ENCODE measurements at places on chromosomes 7 and 10.

DNA sequence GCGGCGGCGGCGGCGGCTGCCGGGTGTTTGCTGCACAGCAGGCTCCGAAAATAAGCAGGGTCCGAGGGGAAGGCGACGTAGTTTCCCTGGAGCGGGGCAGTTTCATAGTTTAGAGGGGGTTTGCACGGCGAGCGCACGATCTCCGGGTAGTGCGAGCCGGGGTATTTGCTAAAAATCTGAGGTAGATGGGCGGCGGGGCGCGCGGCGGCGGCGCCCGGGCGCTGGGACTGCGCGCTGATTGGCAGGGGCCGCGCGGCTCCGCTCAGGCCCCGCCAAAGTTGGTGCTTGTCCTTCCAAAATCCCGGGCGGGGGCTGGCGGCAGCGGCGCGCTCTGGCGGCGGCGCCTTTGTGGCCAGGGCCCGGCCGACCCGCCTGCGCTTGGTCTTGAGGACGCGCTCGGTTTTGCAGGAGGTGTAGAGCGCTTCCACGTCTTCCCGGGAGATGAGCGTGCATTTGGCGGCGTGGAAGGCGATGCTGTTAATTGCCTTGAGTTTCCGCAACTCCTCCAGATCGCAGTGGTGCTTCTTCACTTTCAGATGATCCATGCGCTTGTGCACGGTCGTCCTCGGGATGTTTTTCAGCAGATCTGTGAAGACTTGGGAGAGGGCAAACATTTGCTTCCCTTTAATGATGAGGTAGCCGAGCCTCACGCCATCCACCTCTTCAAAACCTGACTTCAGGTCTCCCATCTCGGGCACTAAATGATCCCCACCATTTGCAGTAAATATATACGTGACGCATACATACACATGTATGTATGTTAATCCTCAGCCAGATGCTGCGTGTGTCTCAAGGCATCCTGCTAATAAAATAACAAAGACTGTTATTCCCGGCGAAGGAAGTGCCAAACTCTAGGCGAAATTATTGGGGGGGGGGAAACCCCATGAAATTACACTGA lies 8.1 kb downstream of the SKIDA1 start:
- H3K27me3 ChIP-seq, result peaks cover 19% of the 10 kb centered on the region
- H3K4me1 ChIP-seq, result peaks cover 11% of the 10 kb centered on the region
- no peak overlapping the region for H3K27ac ChIP-seq
- peak overlapping the region; percentile 85 for H3K4me3 ChIP-seq

DNA sequence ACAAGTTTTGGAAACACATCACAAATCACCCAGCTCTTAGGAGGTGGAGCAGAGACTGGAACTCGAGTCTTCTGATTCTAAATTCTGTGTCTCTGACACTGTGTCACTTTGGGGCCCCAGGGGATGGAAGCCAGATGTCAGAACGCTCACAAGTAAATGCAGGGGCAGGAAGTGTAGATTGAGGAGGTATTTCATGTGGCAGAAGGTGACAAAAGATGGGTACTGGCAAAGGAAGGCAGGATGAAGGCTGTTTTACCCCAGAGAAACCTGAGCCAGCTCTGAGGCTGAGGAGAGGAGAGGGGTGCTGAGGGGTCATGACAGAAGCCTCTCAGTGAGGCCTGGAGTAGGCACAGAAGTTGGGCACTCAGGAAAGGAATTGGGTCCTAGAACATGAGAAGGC lies 6.0 kb upstream of the PURB start:
- no peaks in the 10 kb centered on the region for H3K27me3 ChIP-seq
- H3K36me3 ChIP-seq, result no peaks in the 10 kb centered on the region
- no peak for DNase-seq
- no peak overlapping the region for H3K4me3 ChIP-seq
- H3K4me1 ChIP-seq, result no peaks in the 10 kb centered on the region
- H3K27ac ChIP-seq, result no peak overlapping the region

DNA sequence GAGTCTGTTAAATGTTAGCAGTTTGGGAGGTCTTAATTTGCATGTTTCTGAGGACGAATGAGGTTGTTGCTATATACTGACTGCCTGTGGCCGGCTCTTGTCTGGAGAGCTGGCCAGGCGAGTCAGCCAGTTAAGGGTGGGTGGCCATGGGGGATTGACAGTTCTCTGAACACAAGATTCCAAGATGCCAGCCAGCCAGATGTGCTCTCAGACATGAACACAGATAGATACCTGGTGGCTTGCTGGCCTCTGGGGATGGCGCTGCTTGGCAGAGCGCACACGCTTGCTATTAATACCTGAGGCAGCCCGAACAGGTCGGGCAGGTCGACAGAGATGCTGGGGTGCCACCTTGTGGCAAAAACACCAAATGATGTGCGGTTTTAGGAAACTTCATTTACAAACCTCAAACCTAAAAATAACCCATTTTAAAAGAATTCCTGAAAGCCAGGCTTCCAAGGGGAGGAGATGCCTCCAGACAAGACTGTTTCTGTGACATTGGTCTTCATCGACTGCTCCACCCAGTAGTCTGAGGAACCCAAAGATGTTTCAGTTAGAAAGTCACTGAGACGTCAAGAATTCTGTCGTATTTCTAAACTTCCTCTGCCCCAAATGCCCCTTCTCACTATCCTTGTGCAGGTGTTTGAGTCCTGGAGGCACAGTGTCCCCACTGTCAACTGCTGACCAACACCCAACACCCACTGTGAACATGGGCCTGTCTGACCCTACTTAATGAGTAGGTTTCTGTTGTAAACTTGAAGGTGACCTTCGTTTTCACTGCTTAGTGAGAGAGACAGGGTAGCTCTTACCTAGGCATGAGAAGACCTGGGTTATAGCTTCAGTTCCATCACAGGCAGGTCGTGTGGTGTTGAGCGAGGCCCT lies 123.4 kb downstream of the NT5C2 start:
- no peaks in the 10 kb centered on the region for H3K36me3 ChIP-seq
- DNase-seq, result peak; percentile 69
- no peak overlapping the region for H3K27ac ChIP-seq
- H3K4me3 ChIP-seq, result no peak overlapping the region
- H3K4me1 ChIP-seq, result no peaks in the 10 kb centered on the region

DNA sequence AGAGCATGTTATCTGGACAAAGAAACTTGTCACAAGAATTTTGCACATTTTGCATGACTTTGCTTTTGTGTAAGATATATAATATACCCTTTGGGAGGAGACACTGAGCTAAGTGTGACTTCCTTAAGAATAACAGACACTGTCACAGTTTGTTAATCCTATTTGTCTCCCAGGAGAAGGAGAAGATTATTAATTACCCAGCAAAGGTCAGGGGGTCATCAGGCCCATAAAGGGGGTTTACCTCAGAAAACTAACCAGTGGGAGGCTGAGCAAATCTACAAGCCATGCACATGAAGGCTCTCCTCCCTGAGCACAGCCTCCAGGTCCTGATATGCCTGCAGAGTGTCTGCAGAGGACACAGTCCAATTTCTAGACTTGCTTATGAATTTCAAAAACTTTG lies 10.1 kb upstream of the MET start:
- H3K27ac ChIP-seq, result no peak overlapping the region
- H3K36me3 ChIP-seq, result no peaks in the 10 kb centered on the region
- no peak overlapping the region for H3K4me3 ChIP-seq
- no peaks in the 10 kb centered on the region for H3K4me1 ChIP-seq
- DNase-seq, result no peak

DNA sequence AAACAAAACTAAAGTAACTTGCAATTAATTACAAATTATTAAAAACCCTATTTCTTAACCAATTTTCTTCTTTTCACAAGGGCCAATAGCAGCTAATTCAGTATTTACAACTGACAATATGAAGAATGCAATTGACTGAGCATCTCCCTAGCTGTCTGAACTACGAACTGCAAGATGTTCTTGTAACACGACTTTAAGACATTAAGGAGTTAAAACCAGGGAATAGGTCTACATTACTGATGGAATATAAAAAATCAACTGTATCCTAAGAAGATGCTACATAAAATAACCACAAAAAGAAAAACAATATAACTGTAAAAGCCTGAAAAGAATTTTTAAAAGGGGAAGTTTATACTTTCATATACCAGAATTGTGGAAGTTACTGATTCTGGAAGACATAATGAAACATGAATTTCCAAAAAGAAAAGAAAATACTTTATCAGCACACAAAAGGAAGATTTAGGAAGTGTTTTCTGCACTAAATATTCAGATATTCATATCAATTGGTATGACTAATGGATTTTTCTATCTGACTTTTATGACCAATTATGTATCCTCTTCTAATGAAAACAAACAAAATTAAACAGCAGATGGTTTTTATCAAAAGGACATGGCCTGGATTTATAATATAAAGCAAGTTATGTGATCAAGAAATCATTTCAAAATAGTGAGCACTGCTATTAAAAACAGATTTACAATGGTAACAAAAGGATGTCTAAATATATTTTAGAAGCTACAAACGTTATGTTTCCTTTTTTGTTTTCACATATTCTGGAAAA lies 1.6 kb downstream of the GPR22 start:
- H3K27ac ChIP-seq, result no peak overlapping the region
- DNase-seq, result no peak
- no peak overlapping the region for H3K4me3 ChIP-seq
- no peaks in the 10 kb centered on the region for H3K36me3 ChIP-seq

DNA sequence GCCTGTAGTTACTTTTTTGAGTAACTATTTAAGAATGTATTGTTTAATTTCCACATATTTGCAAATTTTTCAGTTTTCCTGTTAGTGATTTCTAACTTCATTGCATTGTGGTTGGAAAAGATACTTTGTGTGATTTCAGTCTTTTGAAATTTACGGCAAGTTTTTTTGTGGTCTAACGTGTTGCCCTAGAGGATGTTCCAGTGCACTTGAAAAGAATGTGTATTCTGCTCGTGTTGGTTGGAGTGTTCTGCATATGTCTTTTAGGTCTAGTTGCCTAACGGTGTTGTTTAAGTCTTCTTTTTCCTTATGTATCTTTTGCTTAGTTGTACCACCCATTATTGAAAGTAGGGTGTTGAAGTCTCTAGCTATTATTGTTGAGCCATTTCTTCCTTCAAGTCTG lies 59.7 kb downstream of the LCOR start:
- no peak overlapping the region for H3K4me3 ChIP-seq
- H3K27ac ChIP-seq, result no peak overlapping the region
- peaks cover 39% of the 10 kb centered on the region for H3K36me3 ChIP-seq

GRCh38 chr7:49703881-49704280 lies 69.6 kb upstream of the VWC2 start:
- no peak overlapping the region for H3K4me3 ChIP-seq
- H3K36me3 ChIP-seq, result no peaks in the 10 kb centered on the region
- H3K27me3 ChIP-seq, result no peaks in the 10 kb centered on the region
- no peak for DNase-seq
- H3K27ac ChIP-seq, result no peak overlapping the region

GRCh38 chr7:47881256-47881655 lies 67.0 kb downstream of the PKD1L1 start:
- no peak overlapping the region for H3K27ac ChIP-seq
- DNase-seq, result no peak
- no peaks in the 10 kb centered on the region for H3K27me3 ChIP-seq
- no peak overlapping the region for H3K4me3 ChIP-seq
- H3K4me1 ChIP-seq, result no peaks in the 10 kb centered on the region
- H3K36me3 ChIP-seq, result no peaks in the 10 kb centered on the region

- no peak overlapping the region for H3K4me3 ChIP-seq
- H3K27me3 ChIP-seq, result no peaks in the 10 kb centered on the region
- H3K27ac ChIP-seq, result no peak overlapping the region
- H3K4me1 ChIP-seq, result no peaks in the 10 kb centered on the region
Measured at GRCh38 chr10:119352042-119352441, 144.7 kb downstream of the GRK5 start.

DNA sequence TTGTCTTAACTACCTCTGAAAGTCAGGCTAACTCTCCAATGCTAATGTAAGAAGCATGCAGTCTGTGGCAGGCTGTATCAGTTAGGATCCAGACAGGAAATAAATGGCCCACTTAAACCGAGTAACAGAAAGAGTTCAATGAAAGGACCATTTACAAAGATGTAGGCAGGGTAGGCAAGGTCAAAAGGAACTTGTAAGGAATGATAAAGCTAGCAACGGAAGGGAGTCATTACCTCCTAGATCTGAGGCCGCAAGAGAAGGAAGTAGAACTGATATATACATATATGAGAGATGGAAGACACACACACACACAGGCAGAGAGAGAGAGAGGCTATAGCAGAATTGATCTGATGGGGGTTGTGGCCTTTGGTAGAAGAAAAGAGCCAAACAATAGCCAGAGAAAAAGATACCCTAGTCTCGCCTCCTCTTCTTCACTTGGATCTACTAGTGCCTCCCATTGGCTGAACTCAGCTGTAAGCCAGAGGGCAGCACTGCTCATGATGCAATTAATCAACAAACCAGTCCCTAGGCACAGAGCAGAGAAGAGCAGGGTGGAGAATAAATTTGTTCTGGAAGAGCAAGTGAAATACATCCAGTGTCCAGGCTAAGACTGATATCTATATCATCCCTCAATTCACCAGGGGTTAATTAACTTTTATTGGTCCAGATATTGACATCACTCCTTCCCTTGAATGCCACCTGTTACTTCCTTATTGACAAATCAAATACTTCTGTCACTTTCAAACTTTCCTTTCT lies 91.2 kb downstream of the LSMEM1 start:
- H3K27me3 ChIP-seq, result no peaks in the 10 kb centered on the region
- H3K4me3 ChIP-seq, result no peak overlapping the region
- H3K4me1 ChIP-seq, result no peaks in the 10 kb centered on the region
- H3K36me3 ChIP-seq, result no peaks in the 10 kb centered on the region
- no peak overlapping the region for H3K27ac ChIP-seq

- peaks cover 16% of the 10 kb centered on the region for H3K36me3 ChIP-seq
- no peaks in the 10 kb centered on the region for H3K4me1 ChIP-seq
- no peaks in the 10 kb centered on the region for H3K27me3 ChIP-seq
- DNase-seq, result peak; percentile 83
- H3K4me3 ChIP-seq, result peak overlapping the region; percentile 58
Measured at GRCh38 chr10:31677195-31678138, 251.2 kb downstream of the ARHGAP12 start.

DNA sequence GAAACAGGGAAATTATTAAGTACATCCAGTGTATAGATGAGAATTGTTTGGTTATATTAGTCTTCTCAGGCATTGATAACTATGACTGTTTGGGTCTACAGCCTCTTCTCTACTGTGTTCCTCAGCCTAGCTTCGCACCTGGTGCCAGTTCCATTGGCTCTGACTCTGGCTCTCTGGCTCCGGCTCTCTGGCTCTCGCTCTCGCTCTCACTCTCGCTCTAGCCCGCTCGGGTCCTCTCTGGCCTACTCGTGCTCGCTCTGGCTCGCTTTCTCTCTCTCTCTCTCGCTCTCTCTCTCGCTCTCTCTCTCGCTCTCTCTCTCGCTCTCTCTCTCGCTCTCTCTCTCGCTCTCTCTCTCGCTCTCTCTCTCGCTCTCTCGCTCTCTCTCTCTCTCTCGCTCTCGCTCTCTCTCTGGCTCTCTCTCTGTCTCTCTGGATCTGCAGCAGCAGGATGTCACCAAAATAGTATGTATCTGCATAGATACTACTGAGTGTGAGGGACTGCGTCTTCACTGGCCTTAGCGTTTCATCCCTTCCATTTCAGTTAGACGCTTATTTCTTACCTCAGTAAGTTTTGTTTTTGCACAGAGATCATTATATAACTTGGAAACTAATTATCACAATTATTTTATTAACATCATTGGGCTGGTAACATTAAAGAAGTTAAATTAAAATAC lies 6.5 kb upstream of the SSBP1 start:
- H3K36me3 ChIP-seq, result no peaks in the 10 kb centered on the region
- no peak overlapping the region for H3K4me3 ChIP-seq
- H3K4me1 ChIP-seq, result no peaks in the 10 kb centered on the region
- no peak overlapping the region for H3K27ac ChIP-seq

All from H9 (cell line).